T-helper 2 cell (primary cell): ENCODE measurements at places on chromosomes 7 and 10.
A peak's percentile ranks its signal among the peaks of the same experiment; 100 is the strongest.

DNA sequence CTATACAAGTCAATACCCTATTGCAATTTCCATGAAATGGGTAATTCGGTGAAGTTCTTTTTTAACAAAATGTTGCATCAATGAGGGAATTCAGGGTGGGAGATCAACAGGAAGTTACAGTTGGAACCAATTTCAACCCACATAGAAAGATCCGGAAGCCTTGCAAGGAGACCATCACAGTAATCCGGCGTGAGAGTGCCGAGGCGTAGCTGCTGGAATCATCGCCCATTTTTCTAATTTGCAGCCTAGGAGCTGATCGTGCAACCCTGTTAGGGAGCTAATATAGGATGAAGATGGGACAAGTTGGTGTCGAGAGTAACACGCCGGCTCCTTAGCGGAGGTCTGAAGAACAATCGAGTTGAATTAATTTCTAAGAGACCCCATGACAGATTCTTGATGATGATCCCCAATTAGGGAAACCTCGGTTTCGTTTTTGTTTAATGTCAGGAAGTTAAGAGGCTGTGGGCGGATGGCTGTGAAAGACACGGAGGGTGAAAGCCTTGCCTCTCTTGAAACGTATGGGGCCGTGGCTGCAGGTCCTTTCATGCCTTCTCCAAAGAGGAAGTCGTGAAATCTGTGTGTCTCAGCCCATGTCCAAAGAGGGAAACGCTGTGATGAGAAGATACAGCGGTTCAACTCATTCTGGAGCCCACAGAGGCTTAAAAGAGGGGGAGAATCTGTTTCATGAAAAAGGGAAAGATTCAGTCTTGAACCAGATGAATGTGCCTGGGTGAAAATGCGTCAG lies 51.2 kb upstream of the CARD11 start:
- no peak for DNase-seq

GRCh38 chr7:85306115-85306514 lies 119.3 kb upstream of the SEMA3D start:
- DNase-seq = no peak

GRCh38 chr10:71553432-71553831 lies 156.7 kb downstream of the CDH23 start:
- no peak for DNase-seq

DNA sequence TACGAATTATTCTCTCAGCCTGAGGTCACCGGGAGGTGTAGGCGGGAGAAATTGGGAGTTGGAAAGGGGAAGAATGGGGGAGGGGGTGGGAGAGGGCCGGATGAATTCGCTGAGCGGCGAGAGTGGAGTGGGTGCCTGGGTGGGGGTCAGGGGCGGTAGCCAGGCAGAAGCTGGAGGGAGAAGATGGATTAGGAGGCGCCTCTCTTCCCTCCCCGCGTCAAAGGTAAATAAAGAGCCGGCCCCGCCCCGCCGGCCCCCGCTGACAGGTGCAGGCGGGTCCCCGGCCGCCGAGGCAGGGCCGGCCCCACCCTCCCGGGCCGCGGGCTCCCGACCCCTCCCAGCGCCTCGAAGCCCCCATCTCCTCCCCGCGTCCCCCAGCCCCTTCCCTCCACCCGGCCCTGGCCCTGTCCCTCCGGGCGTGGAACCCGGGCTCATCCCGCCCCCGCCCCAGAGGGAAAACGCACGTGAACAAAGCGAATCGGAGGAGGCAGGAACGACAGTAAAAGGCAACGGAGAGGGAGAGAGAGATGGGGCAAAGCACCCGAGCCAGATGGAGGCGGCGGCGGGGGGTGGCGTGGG lies 872 bp downstream of the FAM131B start:
- no peak for DNase-seq

GRCh38 chr10:15325243-15325943 lies 45.7 kb downstream of the FAM171A1 start:
- peak; percentile 3 for DNase-seq

- no peak for DNase-seq
Measured at GRCh38 chr10:95496951-95497350, 64.2 kb downstream of the SORBS1 start.

DNA sequence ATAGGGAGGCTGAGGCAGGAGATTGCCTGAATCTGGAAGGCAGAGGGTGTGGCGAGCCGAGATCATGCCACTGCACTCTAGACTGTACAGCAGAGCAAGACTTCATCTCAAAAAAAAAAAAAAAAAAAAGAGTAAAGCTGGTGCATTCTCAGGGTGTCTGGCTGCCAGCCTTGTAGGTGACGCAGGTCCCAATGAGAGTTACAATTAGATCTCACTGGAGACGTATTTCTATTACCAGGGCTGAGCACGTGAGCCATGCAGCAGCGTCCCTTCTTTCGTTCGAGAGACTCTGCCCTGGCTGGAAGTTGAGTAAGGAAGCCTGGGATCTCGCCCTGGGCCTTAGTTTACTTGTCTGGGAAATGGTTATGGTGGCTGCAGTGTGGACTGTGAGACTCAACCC lies 22.4 kb upstream of the ZMIZ1 start:
- DNase-seq = no peak

GRCh38 chr7:1234049-1234880 lies 1.6 kb downstream of the UNCX start:
- DNase-seq = no peak

DNA sequence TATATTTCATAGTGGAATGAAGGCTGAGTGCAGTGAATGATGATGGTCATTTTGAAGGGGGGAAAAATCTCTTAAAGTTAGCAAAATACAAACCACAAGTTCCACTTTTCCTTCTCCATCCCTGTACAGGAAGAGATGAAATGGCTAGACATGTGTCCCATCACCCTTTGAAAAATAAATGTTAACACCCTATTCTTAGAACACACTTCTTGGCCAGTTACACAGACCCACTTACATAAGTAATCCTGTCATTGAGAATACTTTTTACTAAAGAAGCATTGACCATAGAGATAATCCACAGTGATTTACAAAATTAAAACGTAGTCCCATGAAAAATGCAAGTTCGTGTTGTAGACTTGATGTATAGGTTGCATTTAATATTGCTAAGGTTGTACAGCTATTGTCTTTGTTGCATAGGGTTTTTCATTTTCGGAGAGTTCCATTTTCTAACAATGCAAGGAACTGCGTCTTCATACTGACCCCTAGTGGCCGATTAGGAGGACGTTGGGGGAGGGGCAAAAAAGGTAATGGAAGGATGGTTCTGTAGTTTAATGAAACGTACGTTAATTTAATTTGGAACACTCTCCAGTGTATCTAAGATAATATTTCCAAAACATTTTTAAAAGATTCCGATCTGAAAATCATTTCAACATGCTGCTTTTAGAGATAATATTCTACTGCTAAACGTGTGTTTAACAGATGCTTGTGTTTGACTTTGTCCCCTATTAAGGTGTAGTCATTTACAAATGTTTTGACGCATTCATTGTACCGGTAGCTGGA lies 60.9 kb downstream of the ARMC3 start:
- DNase-seq = no peak

DNA sequence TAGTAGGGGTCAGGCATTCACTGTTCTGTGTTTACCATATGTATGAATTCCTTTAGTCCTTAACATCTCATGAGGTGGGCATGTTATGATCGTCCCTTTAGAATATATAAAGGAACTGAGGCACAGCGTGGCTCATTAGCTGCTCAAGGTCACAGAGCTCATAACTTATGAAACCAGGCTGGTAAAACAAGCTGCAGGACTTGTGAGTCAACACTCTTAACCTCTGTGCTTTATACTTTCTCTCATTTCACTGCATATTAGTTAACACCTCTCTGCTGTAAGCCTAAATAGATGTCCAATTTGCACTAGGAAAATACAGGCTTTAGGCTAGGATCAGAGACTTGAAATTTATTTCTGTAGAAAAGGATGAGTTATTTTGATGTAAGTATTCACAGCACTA lies 180.3 kb upstream of the HDAC9 start:
- no peak for DNase-seq

- DNase-seq = no peak
Measured at GRCh38 chr10:95354110-95354509, 63.3 kb upstream of the PDLIM1 start.

- DNase-seq = no peak
Measured at GRCh38 chr10:52677086-52677485, 95.5 kb downstream of the MBL2 start.

- DNase-seq = no peak
Measured at GRCh38 chr10:88608052-88608732, 21.6 kb downstream of the LIPJ start.

DNA sequence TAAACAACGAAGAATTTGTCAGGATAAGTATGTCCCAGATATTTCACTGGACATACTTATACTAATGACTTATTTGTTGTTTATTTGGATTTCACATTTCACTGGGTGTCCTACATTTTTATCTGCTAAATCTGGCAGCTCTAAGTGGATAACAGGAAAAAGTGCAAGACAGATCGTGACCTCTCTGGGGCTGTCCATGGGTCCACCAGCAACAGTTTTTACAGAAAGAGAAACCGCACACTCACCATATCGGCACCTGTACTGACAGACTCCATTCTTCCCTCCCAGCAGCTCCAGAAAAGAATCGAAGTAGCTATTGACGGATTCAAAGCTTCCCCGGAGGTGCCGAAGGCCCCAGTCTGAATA lies 393 bp downstream of the PLA2G12B start:
- no peak for DNase-seq

- DNase-seq = no peak
Measured at GRCh38 chr10:84089162-84089561, 50.1 kb upstream of the GHITM start.

GRCh38 chr10:17742918-17743317 lies 9.1 kb upstream of the TMEM236 start:
- DNase-seq = peak; percentile 69

DNA sequence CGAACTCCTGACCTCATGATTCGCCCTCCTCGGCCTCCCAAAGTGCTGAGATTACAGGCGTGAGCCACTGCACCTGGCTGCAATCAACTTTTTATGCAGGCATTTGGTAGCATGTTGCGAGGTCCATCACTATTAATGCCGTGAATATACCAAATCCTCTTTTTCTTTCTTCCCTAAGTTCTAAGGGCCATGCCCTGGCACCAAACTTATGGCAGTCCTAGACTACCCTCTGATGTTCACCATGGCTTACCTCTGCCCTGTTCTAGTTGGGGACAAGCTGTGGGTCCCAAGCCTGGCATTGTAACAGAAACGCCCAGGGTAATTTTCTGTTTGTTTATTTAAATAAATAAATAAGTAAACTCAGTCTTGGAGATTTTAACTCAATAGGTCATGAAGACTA lies 13.3 kb downstream of the PRSS2 start:
- no peak for DNase-seq

GRCh38 chr7:157819455-157819807 lies 482.6 kb downstream of the DNAJB6 start:
- no peak for DNase-seq

DNA sequence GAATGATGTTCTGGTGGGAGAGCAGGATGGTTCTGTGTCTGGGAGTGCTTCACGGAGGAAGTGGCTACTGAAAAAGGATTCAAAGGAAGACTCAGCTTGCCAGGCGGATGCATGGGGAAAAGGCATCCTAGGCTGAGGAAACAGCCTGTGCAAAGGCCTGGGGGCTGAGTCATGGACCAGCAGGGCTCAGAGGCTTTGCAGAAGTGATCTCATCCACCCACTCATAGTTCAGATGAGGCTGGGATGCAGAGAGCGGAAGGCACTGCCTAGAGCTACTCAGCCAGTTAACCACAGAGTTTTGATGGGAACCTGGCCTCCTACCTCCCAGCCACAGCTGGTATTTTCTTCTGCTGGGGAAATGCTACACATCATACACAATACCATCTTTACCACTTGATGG lies 15.8 kb upstream of the ADAMTS14 start:
- DNase-seq = no peak

GRCh38 chr7:105267244-105267643 lies 121.5 kb downstream of the SRPK2 start:
- DNase-seq = no peak

- DNase-seq = no peak
Measured at GRCh38 chr7:64849250-64849923, 53.7 kb upstream of the ZNF273 start.

GRCh38 chr10:80186364-80187012 lies 18.8 kb downstream of the ANXA11 start:
- DNase-seq = peak; percentile 63

DNA sequence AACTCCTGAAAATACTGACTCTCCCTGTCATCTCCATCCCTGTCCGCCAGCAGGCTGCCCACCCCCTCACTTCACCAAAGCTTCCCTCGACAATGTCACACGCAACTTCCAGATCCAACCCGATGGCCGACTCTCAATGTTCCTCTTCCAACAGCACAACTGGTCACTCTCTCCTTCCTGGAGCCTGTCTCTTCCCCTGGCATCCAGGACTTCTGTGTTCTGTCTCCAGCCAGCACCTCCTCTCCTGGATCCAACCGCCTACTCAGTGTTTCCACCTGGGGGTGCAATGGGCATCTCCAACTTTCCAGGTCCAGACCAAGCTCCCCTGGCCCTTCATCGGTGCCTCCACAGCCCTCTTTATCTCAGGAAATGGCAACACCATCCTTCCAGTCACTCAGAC lies 8.6 kb downstream of the CPA5 start:
- DNase-seq = no peak

DNA sequence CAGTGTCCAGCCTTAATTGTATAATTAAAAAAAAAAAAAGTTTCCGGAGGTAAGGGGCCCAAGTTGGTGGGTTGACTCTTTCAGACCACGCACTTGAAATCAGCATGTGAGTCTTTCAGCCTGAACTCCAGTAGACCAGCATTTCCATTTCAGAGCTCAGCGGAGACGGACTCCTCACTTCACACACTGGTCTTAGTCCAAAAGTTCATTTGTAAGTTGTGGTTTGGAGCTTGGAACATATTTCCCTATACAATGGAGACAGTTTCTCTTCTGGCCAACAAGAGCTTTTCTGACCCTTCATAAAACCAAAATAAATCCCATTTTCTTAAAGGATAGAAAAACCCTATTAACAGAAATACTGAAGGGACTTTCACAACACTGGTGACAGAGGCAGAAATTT lies 41.0 kb downstream of the ATXN7L1 start:
- no peak for DNase-seq

DNA sequence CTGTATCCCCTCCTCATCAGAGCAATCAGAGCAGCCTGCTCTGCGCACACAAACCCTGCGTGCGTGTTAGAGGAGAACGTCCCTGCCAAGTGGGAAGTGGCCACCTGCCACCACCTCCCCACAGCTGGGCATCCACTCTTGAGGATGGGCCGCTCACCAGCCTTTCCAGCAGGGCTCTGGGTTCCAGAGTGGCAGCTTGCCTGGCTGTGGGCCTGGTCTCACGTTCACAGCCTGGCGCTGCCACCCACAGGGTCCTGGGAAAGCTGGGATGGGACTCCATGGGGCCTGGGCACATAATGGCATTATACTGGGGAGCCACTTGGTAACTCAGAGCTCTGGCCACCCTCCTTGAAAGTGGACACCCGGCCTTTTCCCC lies 151.1 kb upstream of the PPP2R2D start:
- DNase-seq = no peak

GRCh38 chr10:10017716-10018115 lies 1000.0 kb upstream of the CELF2 start:
- no peak for DNase-seq

DNA sequence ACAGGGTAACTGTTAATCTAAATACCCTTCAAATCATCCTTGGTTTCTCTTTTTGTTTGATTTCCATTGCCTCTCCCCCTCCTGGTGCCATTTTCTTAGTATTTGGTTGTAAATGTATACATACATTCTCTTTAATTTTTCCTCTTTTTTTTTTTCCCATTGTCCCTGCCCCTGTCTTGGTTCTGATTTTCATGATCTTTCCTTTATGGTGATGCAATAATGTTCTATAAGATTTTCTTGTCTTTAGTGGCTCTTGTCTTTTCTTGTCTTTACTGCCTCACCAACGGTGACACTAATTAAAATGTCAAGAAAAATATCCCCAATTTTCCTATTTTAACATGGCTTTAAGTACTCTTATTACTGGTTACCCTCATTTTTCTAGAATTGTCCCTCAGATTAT lies 135.9 kb upstream of the POT1 start:
- DNase-seq = no peak

- no peak for DNase-seq
Measured at GRCh38 chr7:134313543-134313942, 3.2 kb downstream of the SLC35B4 start.
